ENCODE measurements at places on chromosomes 2 and 18.
A peak's percentile ranks its signal among the peaks of the same experiment; 100 is the strongest.

DNA sequence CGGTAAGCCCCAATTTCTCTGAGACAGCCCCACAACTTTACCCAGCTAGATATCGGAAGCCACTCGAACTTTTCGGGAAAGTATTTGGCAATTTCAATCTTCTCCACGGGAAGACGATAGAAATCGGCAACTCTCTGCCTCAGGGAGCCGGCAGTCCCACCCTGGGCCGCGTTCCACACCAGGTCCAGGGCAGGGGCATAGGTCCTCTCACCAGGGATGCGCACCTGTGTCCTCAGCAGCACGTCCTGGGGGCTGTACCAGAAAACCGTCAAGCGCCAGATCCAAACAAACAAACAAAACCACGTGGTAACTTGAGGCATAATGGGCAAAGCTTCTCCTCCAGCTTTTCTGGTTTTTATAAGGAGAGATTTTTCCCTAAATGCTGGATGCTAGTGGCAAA, 80.9 kb downstream of the USP40 start:
- no peak overlapping the region for H3K4me3 ChIP-seq
- no peak for DNase-seq
- no peaks in the 10 kb centered on the region for H3K4me1 ChIP-seq
- H3K27ac ChIP-seq, result no peak overlapping the region
- H3K27me3 ChIP-seq, result no peaks in the 10 kb centered on the region
- H3K36me3 ChIP-seq, result peaks cover 8% of the 10 kb centered on the region

GRCh38 chr2:151156431-151156830, 105.2 kb downstream of the RBM43 start:
- no peaks in the 10 kb centered on the region for H3K27me3 ChIP-seq
- no peak for DNase-seq
- no peaks in the 10 kb centered on the region for H3K4me1 ChIP-seq
- H3K36me3 ChIP-seq, result no peaks in the 10 kb centered on the region

DNA sequence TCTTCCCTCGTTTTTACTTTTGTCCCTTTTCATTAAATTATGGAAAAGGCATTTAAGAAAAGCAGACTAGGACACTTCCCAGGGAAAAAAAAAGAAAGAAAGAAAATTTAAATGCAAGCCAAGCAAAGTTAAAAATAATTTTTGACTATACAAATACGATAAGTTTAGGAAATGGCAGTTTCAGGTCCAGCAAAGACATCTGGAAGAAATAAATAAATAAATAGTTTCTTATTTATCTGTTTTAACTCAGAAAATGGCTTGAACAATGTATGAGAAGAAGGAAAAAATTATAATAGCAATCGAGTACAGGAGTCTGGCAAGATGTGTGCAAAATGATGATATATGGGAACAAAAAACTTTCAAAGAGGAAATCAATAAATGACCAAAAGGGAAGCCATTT, 114.6 kb upstream of the NCKAP5 start:
- no peak overlapping the region for H3K4me3 ChIP-seq
- no peak overlapping the region for H3K27ac ChIP-seq
- no peaks in the 10 kb centered on the region for H3K27me3 ChIP-seq
- no peaks in the 10 kb centered on the region for H3K4me1 ChIP-seq

- peaks cover 76% of the 10 kb centered on the region for H3K4me1 ChIP-seq
- peak overlapping the region; percentile 86 for H3K4me3 ChIP-seq
- H3K36me3 ChIP-seq, result peaks cover 35% of the 10 kb centered on the region
- H3K27me3 ChIP-seq, result no peaks in the 10 kb centered on the region
- H3K27ac ChIP-seq, result peak overlapping the region; percentile 69
These were observed 2.7 kb downstream of the STK16 start for GRCh38 chr2:219247678-219248642.

- no peaks in the 10 kb centered on the region for H3K27me3 ChIP-seq
- H3K36me3 ChIP-seq, result no peaks in the 10 kb centered on the region
- H3K27ac ChIP-seq, result no peak overlapping the region
- DNase-seq, result no peak
- no peaks in the 10 kb centered on the region for H3K4me1 ChIP-seq
These were observed 241.4 kb downstream of the NCKAP5 start for GRCh38 chr2:133326652-133327397.

- H3K4me3 ChIP-seq, result no peak overlapping the region
- no peak overlapping the region for H3K27ac ChIP-seq
- DNase-seq, result no peak
- no peaks in the 10 kb centered on the region for H3K4me1 ChIP-seq
These were observed 130.0 kb downstream of the TAF4B start for GRCh38 chr18:26356045-26356785.

GRCh38 chr2:168545439-168546082, 89.5 kb downstream of the CERS6 start:
- H3K27me3 ChIP-seq, result no peaks in the 10 kb centered on the region
- H3K27ac ChIP-seq, result no peak overlapping the region
- H3K4me1 ChIP-seq, result peaks cover under 1% of the 10 kb centered on the region
- no peaks in the 10 kb centered on the region for H3K36me3 ChIP-seq
- H3K4me3 ChIP-seq, result no peak overlapping the region

- H3K27me3 ChIP-seq, result no peaks in the 10 kb centered on the region
- no peak overlapping the region for H3K27ac ChIP-seq
- no peaks in the 10 kb centered on the region for H3K36me3 ChIP-seq
- H3K4me1 ChIP-seq, result no peaks in the 10 kb centered on the region
These were observed 33.7 kb upstream of the MBOAT2 start for GRCh38 chr2:9037166-9037565.

- H3K27ac ChIP-seq, result no peak overlapping the region
- no peaks in the 10 kb centered on the region for H3K36me3 ChIP-seq
- peaks cover 12% of the 10 kb centered on the region for H3K4me1 ChIP-seq
- no peak for DNase-seq
These were observed 84.1 kb downstream of the NDUFA10 start for GRCh38 chr2:239940861-239941570.

- H3K27ac ChIP-seq, result no peak overlapping the region
- H3K4me3 ChIP-seq, result no peak overlapping the region
- no peaks in the 10 kb centered on the region for H3K4me1 ChIP-seq
These were observed 852.3 kb upstream of the CRIM1 start for GRCh38 chr2:35503311-35503710.

GRCh38 chr2:10345126-10345525, 42.4 kb downstream of the HPCAL1 start:
- H3K36me3 ChIP-seq, result no peaks in the 10 kb centered on the region
- H3K4me3 ChIP-seq, result no peak overlapping the region
- H3K4me1 ChIP-seq, result peaks cover 59% of the 10 kb centered on the region
- no peak for DNase-seq
- H3K27me3 ChIP-seq, result no peaks in the 10 kb centered on the region

- H3K4me3 ChIP-seq, result no peak overlapping the region
- no peaks in the 10 kb centered on the region for H3K27me3 ChIP-seq
- H3K36me3 ChIP-seq, result peaks cover 3% of the 10 kb centered on the region
- no peaks in the 10 kb centered on the region for H3K4me1 ChIP-seq
- H3K27ac ChIP-seq, result no peak overlapping the region
These were observed 37.9 kb downstream of the LNPK start for GRCh38 chr2:175964195-175964594.

GRCh38 chr2:226703514-226703913, 96.1 kb downstream of the IRS1 start:
- no peak overlapping the region for H3K4me3 ChIP-seq
- no peak for DNase-seq
- H3K4me1 ChIP-seq, result no peaks in the 10 kb centered on the region
- no peak overlapping the region for H3K27ac ChIP-seq

GRCh38 chr2:127064642-127065250, 42.2 kb downstream of the BIN1 start:
- H3K36me3 ChIP-seq, result peaks cover 19% of the 10 kb centered on the region
- DNase-seq, result peak; percentile 72
- peak overlapping the region; percentile 57 for H3K27ac ChIP-seq
- H3K27me3 ChIP-seq, result no peaks in the 10 kb centered on the region
- no peak overlapping the region for H3K4me3 ChIP-seq

GRCh38 chr2:207240649-207241048, 74.9 kb upstream of the KLF7 start:
- H3K4me3 ChIP-seq, result no peak overlapping the region
- peaks cover 28% of the 10 kb centered on the region for H3K4me1 ChIP-seq
- no peaks in the 10 kb centered on the region for H3K27me3 ChIP-seq
- no peak for DNase-seq

- no peak overlapping the region for H3K27ac ChIP-seq
- no peaks in the 10 kb centered on the region for H3K36me3 ChIP-seq
- DNase-seq, result no peak
- H3K4me1 ChIP-seq, result no peaks in the 10 kb centered on the region
- no peak overlapping the region for H3K4me3 ChIP-seq
These were observed 318.0 kb downstream of the FIGN start for GRCh38 chr2:163417596-163418337.

- no peaks in the 10 kb centered on the region for H3K27me3 ChIP-seq
- H3K27ac ChIP-seq, result no peak overlapping the region
- no peak for DNase-seq
- H3K36me3 ChIP-seq, result no peaks in the 10 kb centered on the region
These were observed 131.4 kb upstream of the MAP3K20 start for GRCh38 chr2:172944022-172944793.

- no peaks in the 10 kb centered on the region for H3K27me3 ChIP-seq
- no peaks in the 10 kb centered on the region for H3K4me1 ChIP-seq
- DNase-seq, result no peak
- no peak overlapping the region for H3K27ac ChIP-seq
These were observed 96.5 kb downstream of the KCNE4 start for GRCh38 chr2:223148516-223148915.

- no peaks in the 10 kb centered on the region for H3K36me3 ChIP-seq
- H3K27ac ChIP-seq, result no peak overlapping the region
- H3K4me1 ChIP-seq, result no peaks in the 10 kb centered on the region
- H3K4me3 ChIP-seq, result no peak overlapping the region
- H3K27me3 ChIP-seq, result no peaks in the 10 kb centered on the region
These were observed 766.0 kb downstream of the RNF144A start for GRCh38 chr2:7683196-7683595.

- no peaks in the 10 kb centered on the region for H3K27me3 ChIP-seq
- H3K4me3 ChIP-seq, result no peak overlapping the region
- H3K4me1 ChIP-seq, result no peaks in the 10 kb centered on the region
These were observed 820.0 kb upstream of the NXPH2 start for GRCh38 chr2:139600166-139600565.

DNA sequence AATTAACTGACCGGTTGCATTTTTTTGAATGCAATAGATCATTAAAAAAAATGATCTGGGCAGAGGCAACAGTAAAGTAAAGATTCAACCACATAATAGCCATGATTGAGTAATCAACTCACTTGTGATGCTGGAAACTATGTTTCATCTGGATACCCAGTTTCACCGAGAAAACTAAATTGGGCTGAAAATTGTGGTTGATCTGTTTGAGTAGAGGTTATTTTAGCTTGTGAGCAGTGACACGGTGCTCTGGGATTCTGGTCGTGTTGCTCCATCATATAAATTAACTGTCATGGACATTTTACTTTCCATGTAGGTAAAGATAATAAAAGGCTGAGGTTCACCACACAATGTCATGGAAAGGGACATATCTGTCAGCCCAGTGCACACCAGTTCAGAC, 58.7 kb downstream of the CD226 start:
- no peak overlapping the region for H3K27ac ChIP-seq
- no peak for DNase-seq
- peaks cover 31% of the 10 kb centered on the region for H3K4me1 ChIP-seq
- H3K36me3 ChIP-seq, result no peaks in the 10 kb centered on the region

- H3K27me3 ChIP-seq, result no peaks in the 10 kb centered on the region
- no peaks in the 10 kb centered on the region for H3K4me1 ChIP-seq
- no peak for DNase-seq
- H3K4me3 ChIP-seq, result no peak overlapping the region
These were observed 94.4 kb downstream of the EIPR1 start for GRCh38 chr2:3283206-3283605.

- no peaks in the 10 kb centered on the region for H3K27me3 ChIP-seq
- H3K4me1 ChIP-seq, result no peaks in the 10 kb centered on the region
- H3K27ac ChIP-seq, result no peak overlapping the region
These were observed 293.1 kb downstream of the CDCA7 start for GRCh38 chr2:173647681-173648311.

DNA sequence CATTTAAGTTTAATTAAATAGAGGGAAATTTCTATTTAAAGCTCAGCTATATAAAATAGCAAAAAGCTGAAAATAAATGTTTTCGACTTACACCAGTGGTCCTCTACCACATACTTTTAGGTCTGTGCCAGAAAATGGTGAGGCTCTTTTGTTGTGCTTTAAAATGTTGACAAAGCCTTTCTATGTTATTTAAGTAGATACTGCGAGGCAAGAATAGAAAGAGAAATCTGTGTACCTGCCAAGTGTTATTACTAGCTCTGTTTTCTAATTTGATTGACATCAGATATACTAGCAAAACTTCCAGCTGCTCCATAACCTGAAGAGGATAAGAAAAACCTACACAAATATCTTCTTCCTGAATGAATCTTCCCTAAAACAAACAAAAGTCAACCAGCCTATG, 53.6 kb downstream of the LPIN2 start:
- H3K27me3 ChIP-seq, result no peaks in the 10 kb centered on the region
- peaks cover 93% of the 10 kb centered on the region for H3K4me1 ChIP-seq
- H3K36me3 ChIP-seq, result peaks cover 8% of the 10 kb centered on the region
- no peak overlapping the region for H3K27ac ChIP-seq

DNA sequence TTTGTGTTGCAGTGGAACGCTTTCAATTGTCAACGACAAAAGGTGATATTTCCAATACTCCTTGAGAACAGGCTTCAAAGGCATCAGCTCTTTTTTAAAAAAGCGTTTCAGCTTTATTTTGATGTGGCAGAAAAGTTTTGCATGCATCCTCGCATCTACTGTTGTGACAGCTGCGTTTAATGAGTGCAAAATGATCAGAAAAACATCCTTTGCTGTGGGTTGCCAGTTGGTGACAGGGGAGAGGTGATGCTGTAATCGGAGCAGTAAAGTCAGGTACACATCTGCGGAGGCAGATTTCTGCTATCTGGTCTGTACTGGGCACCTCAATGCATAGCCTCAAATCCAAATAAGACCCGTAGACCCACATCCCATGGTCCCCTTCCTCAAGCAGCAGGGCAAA, 91.9 kb upstream of the POU3F3 start:
- no peaks in the 10 kb centered on the region for H3K27me3 ChIP-seq
- no peak for DNase-seq
- no peaks in the 10 kb centered on the region for H3K4me1 ChIP-seq
- H3K4me3 ChIP-seq, result no peak overlapping the region
- no peaks in the 10 kb centered on the region for H3K36me3 ChIP-seq

DNA sequence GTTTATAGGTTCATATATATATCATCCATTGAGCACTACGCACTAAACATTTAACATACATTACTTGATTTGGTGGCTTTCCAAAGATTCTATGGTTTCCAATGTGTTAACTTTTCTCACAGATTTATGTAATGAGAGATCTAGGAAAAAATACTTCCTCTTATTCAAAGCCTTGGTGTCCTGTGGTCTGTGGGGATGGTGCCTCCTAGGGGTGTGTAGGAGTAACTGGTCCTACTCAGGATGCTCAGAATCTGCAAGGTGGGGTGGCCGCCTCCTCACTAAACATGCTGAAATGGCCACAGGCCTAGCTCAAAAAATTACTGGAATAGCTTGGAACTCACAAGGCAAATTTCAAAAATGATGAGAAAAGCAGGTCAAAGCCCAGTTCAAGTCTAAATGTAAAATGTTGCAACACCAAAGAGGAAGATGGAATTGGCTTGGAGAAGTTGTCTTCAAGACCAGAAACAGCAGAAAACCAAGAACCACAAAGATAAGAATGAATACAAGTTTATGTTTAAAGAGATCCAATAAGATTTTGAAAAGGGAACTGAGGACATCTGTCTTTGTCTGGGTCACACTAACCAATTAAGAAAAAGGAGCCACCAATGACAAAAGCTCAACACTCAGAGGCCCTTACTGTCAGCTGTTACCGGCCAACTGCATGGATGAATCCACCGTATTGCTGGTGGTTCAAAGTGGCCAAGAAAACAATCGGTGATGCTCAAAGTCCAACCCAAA, 11.5 kb downstream of the GPR55 start:
- H3K27ac ChIP-seq, result no peak overlapping the region
- H3K4me1 ChIP-seq, result no peaks in the 10 kb centered on the region
- no peaks in the 10 kb centered on the region for H3K36me3 ChIP-seq
- no peak for DNase-seq
- no peaks in the 10 kb centered on the region for H3K27me3 ChIP-seq
- no peak overlapping the region for H3K4me3 ChIP-seq

All from CD8-positive, alpha-beta memory T cell (primary cell).